HL-60 (cell line): ENCODE measurements at places on chromosomes 11 and 22.
A peak's percentile ranks its signal among the peaks of the same experiment; 100 is the strongest.

GRCh38 chr11:2202071-2202899 lies 30.7 kb upstream of the TH start:
- no peak for DNase-seq

GRCh38 chr11:5339771-5340322 lies 3.5 kb downstream of the OR51B5 start:
- DNase-seq = no peak

DNA sequence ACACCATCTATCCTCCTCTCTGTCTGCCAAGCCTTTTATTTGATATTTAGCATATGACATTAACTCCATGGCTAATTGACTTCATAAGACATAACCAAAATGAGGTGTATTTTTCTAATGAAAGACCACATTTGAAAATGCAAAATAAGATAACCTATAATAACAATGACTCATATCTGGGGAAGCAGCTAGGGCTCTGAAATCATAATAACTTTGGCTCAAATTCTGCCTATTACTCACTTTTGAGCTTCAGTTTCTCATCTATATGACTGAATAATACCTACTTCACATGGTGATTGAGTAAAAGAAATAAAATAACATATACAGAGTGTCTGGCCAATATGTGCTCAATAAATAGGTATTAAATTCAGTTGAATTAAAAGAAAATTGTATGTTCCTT lies 1419.8 kb upstream of the TENM4 start:
- DNase-seq = no peak

- DNase-seq = peak; percentile 58
Measured at GRCh38 chr11:3840004-3840869, 522 bp downstream of the RHOG start.

DNA sequence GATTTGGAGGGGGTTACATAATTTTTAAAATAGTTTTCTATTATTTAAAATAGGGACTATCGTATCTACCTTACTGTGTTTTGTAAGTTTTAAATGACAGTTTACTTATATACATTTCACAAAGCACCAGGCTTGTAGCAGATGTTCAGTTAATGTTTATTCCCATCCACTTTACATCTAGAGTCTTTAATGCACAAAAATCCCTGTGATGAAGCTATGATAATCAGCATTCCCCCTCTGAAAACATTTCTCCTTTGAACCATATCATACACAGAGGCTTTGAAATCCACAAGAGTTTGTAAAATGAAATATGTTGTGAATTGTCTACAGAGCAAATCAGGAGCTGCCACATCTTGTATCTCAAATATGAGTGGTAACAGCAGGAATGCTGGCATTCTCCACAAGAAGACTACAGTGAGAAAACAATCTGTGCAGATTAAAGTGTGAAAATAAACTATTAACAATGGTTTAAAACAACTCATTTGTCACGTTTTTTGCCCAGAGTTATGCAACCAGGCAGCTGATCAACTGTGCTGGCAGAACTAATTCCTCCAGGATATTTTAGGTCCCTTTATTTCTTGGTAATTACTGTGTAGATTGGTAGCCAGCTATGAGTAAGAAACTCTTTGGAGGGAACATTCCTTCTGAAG lies 699.1 kb upstream of the ARHGAP42 start:
- DNase-seq = no peak

GRCh38 chr11:46616551-46617133 lies 385 bp downstream of the HARBI1 start:
- peak; percentile 39 for DNase-seq

- DNase-seq = no peak
Measured at GRCh38 chr11:3669742-3670183, 1.4 kb downstream of the CHRNA10 start.

DNA sequence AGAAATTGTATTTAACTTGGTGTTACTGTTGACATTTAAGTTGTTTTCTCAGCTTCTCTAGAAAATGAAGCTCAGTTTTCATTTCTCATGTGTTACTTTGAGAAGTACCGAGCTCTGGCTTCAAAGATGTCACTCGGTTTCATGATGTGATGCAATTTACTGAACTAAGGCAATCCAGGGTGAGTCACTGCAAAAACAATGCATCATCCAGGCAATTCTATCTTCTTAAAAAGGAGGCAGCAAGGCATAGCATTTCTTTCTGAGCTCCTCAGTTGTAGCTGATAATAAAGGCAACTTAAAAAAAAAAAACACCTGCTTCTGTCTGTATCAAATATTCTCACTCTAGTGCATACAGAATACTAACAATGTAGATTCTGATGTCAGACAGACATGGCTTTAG lies 91.1 kb upstream of the KCNA4 start:
- no peak for DNase-seq

DNA sequence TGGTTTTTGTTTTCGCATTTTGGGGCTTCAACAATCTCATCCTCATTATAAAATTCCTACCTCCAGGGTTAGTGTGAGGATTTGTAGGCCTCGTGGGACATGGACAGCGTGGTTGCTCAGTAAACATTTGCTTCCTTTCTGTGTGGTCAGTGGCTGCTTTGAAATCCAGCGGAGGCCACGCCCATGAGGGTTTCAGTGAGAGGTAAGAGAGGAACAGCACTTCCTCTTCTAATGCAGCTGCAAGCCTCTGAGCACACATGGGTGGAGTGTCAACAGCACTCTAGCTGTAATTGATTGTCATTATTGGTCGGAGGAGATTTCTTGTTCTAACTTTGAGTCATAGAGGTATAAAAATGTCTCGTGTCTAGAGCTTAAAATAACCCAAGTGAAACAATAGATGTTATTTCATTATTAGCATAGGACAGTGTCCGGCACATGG lies 6.0 kb upstream of the ARHGAP42 start:
- peak; percentile 28 for DNase-seq

DNA sequence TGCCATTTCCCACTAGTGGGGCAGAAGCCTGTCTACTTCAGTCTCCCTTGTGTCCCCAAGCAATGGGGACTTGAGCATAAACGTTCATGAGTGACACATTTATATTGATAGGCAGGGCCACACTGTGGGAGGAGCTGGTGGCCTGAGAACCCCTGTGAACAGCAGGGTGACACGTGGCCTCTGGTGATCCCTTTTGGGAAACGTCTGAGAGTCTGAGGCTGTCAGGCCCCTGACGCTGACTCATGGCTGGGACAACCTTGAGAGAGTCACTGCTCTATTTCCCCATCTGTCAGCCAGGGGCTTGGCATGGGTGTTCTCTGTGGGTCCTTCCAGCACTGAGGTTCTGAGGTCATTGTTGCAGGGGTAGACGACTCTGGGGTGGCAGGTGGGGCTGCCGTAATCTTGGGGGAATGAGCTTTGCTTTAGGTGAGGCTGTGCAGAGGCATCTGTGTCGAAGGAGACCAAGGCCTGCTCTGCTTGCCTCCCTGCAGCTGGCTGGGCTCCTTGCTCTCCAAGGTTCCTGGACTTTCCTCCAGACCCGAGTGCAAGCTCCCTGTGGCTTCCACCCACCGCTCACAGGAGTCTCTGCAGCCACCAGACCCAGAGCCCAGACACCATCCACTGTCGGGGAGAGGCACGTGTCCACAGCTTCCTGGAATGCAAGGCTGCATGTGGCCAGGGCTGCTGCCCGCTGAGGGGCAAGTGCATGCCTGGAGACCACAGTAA lies 54.7 kb downstream of the SMIM38 start:
- peak; percentile 34 for DNase-seq

GRCh38 chr11:57905439-57905838 lies 118.2 kb upstream of the OR9Q1 start:
- no peak for DNase-seq

DNA sequence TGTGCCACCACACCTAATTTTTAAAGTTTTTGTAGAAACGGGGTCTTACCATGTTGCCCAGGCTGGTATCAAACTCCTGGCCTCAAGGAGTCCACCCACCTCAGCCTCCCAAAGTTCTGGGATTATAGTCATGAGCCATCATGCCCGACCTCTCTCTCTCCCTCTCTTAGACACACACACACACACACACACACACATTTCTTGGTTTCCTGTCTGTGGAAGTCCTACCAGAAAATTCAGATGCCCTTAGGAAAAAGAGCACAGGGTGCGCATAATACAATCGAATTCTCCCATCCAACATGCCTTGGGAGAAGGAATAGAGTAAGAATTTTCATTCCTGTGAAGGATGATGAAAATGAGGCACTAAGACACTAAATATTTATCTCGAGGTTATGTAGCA lies 10.4 kb downstream of the MICAL3 start:
- DNase-seq = no peak

DNA sequence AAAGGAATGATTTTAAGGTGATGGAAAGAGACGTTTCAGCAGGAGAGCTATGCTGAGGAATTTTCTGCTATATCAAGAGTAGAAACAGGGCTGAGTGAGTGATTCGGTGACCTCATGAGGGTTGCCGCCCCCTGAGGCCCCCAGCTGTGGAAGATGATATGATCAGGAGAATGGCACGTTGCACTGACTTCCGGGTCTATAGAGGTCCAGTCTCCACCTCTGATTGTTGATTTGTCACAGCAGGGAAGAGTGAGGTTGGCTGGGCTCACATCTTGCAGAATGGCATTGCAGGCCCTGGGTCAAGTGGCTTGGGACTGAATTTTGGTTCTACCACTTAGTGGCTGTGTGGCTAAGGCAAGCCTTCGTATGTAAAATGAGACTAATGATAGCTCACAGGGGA lies 205.1 kb downstream of the SNX19 start:
- DNase-seq = no peak

- DNase-seq = no peak
Measured at GRCh38 chr11:118892514-118892913, 8.8 kb downstream of the CXCR5 start.

DNA sequence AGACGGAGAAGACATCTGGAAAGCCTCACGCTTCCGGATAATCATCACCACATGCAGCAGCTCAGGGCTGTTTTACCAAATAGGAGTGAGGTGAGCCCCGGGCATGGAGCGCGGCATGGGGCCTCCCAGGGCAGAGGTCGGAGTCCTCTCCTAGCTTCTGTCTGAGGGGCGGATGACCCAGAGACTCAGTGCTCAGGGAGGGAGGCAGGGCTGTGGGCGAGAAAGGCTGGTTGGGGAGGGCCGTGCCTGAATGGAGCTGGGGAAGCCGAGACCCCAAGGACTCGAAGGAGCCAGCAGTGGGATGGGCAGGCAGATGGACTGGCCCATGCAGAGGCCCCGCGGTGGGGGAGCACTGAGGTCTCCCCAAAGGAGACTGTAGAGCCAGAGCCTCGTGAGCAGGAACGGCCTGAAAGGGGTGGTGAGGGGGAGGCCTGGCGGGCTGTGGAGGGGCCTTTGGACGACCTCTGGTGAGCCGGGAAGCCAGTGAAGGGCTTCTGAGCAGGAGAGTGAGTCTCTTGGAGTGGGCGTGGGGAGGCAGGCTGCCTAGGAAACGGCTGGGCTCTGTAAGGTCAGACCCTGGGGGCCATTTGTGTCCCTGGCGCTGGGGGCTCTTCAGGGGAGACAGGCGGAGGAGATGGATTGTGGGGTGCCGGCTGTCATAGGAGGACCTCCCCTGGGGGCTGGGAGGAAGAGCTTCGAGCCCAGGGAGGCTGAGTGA lies 24.7 kb upstream of the PANX2 start:
- no peak for DNase-seq

DNA sequence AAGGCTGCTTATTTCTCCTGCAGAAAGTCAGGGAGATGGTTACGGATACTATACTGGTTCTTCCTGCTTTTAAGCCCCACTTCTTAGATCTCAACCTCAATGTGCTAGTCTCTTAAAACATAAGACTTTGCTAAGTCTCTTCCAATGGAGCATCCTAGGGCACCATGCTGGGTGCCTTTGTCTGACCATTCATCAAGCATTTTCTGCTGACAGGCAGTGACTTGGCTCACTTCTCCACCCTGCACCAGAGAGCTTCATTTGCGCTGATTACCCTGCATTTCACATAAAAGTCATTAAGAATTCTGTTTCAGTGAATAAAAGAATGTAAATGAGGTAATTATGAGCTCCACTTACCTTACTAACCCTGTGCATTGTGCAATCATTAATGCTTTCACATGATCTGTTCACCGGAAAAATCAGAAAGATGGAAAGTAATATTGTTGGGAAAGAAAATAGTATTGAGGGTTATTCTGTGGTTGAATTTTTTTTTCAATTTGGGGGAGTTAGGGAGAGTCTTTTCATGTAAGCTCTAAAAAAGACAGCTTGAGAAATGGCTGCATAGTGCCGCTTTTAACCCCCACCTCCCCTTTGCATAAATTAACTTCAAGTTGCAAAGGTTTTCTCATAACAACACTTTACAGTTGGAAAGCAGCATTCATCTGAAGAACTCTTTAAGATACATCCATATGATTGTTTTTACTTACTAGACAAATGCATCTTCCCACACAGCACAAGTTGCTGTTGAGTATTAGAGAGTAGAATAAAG lies 677.3 kb upstream of the KIRREL3 start:
- no peak for DNase-seq

GRCh38 chr11:127338380-127339259 lies 338.1 kb upstream of the KIRREL3 start:
- no peak for DNase-seq

DNA sequence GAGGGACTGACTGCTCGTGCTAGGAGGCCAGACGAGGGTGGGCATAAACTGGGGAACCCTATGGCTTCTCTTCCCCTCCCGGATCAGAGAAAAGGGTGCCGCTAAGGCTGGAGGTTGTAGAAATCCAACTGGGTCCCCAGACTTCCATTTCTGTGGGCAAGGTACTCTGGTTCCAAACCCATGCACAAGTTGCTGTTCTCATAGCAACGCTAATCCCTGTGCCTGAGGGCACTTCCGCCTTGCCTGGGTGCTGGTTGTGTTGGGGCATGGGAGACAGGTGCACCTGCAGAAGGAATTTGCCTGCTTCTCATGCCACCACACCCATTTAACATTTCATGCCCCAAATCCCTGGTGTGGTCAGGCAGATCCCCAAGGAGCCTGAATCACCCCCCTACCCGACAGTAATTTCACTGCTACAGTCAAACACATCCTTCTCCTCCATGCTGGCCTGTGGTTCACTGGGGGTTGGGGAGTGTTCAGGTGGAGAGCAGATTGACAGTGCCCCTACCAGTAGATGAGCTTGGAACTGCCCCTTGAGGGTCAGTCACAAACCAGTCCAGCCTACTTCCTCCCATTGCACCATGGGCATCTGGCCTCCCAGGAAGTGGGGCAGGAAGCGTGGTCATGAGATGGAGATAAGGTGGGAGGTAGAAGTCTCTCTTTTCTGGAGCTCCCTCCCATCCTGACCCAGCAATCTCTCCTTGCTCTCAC lies 1.2 kb downstream of the C2CD2L start:
- peak; percentile 73 for DNase-seq

- DNase-seq = no peak
Measured at GRCh38 chr11:120271672-120272071, 31.7 kb downstream of the POU2F3 start.

GRCh38 chr11:133823211-133823610 lies 22.1 kb downstream of the SPATA19 start:
- no peak for DNase-seq

DNA sequence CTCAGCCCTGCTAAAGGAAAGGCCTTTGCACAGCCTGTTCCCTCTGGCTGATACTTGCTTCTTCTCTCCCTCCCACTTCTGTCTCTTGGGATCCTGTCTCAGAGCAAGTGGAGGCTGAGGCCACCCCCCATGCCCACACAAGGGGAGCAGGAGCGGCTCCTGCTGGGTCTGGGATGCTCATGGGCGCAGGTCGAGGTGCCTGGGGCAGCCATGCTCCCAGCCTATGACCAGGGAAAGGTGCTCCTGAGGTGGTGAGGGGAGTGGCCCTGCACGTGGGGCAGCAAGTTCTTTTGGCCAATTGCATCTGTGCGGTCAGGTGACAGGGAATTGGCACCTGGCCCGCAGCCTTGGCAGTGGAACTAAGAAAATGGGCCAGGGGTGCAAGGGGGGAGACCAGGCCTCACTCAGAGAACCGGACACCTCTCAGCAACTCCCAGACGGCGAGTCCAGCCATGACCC lies 1.5 kb downstream of the MAPK11 start:
- no peak for DNase-seq

GRCh38 chr22:47014636-47015345 lies 252.3 kb downstream of the TBC1D22A start:
- DNase-seq = no peak

GRCh38 chr11:41050791-41051190 lies 408.7 kb downstream of the LRRC4C start:
- DNase-seq = no peak
